ENCODE measurements at places on chromosomes 4 and X.

DNA sequence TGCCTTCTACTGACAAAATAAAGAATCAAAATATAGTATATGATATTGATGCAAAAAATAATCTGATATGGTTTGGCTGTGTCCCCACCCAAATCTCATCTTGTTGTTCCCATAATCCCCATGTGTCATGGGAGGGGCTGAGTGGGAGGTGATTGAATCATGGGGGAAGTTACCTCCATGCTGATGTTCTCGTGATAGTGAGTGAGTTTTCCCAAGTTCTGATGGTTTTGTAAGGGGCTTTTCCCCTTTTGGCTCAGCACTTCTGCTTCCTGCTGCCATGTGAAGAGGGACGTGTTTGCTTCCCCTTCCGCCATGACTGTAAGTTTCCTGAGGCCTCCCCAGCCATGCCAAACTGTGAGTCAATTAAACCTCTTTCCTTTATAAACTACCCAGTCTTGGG lies 70.2 kb downstream of the TMEM165 start:
- DNase-seq, result no peak

DNA sequence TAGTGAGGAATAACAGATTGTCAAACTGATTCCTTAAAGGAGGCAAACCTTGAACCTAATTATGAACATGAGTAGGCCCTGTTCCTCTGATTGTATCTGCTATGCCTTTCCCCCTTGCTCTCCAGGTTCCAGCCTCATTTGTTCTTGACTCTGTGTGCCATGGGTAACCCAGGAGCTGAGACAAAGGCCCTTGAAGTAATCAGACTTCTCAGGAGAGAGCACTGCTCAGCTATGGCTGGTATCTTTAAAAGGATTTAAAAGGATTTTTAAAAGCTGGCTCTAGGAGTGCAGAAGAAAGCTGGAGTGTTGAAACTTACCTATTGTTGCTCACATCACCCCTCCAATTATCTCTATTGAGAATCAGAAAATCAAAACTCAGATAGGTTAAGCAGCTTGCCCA lies 1565.5 kb upstream of the AGA start:
- no peak for DNase-seq

DNA sequence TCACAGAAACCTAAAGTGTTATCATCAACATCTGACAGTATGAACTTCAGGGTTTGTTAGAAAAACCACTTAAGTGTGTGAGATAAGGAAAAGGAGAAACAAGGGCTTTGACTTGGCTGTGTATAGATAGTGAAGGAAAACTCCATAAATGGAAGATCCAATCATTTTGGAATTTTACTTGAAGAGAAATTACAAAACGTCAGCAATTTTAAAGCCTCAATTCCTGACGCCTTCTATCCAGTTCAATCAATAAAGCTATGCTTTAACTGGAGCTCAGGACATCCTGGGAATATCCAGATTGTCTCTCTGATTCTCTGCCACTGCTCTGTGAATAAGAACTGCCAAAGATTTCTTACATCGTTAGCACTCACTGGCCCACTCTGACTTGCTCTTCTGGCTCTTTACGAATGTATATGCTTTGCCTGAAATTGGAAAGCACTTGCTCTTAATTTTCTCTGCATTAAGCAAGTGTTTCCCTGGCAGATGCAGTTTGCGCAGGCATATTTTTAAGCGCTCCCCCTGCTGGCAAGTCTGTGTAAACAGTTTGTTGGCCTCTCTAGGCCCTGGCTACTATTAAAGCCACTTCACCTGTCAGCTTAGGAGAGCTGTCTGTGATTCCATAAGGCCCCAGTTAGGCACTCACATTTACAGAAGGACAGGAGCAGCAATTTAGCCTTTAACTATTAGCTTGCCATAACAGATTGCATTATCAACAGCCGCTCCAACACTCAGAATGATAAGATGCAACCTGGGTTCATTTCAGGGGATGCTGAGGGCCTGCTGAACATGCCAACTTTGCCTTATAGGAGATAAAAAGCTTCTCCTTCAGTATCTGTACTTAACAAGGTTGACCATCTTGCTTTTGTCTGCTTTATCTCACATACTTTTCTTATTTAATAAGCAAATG lies 251.4 kb upstream of the DDX53 start:
- DNase-seq, result peak; percentile 3

- DNase-seq, result no peak
These were observed 506.9 kb downstream of the MID1IP1 start for GRCh38 chrX:39308126-39308525.

DNA sequence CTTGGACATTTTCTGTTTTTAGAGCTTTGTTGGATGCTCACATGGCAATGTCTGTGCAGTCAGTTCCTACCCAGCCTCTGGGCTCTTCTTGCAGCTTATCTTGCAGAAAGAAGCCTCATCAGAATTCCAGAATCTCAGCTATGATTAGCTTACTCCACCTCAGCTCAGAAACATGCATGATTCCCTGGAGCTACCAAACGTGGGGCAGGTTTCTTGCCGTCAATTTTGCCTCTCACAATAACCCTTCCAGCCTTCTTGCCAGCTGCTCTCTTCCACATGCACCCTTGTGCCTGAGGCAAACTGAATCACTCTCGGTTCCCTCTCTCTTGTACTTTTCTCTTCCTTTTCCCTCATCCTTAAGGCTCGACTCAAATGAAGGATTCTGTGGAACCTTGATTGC lies 141.4 kb downstream of the PTTG2 start:
- DNase-seq, result no peak

DNA sequence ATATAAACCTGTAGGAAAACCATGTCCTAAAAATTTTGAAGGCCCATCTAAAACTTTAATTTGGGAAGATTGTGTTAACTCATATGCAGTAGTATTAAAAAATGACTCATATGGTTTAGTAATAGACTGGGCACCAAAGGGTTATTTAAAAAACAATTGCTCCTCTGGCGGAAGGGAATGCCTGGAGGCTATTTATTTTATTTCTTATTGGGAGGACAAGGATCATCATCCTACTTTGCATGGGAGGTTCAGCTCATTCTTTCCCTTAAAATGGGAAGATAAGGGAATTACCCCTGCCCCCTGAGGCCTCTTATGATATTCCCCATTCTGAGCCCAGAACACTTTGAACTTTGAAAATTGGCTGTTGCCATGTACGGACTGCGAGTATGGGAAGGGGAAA lies 29.7 kb upstream of the MGST2 start:
- DNase-seq, result no peak

DNA sequence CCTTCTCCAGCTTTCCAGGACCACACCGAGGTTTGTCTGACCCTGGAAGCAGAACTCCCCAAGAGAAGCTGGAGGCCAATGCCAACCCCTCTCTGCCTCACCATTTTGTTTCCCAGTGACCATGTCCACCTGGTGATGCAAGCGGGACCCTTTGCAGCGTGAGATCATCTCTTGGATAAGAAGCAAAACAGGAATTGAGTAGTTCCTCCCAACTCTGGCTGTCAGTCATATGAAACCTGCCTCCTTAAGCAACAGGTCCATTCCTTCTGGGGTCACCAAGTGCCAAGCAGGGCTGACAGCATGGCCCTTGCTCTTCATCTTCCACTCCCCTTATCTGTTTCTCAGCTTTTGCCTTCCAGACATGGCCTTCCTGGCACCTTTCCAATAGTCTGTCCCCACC lies 41.3 kb upstream of the MTM1 start:
- no peak for DNase-seq

DNA sequence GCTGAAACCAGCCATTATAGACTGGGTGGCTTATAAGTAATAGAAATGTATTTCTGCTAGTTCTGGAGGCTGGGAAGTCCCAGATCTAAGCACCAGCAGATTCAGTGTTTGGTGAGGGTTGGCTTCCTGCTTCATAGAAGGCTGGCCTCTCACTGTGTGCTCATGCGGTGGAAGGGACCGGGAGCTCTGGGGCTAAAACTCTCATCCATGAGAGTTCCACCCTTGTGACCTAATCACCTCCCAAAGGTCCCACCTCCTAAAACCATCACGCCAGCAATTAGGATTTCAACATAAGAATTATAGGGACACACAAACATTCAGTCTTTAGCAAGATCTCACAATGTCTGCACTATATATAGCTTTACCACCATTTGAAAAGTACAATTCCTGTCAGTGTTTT lies 215.2 kb downstream of the CBR4 start:
- no peak for DNase-seq

DNA sequence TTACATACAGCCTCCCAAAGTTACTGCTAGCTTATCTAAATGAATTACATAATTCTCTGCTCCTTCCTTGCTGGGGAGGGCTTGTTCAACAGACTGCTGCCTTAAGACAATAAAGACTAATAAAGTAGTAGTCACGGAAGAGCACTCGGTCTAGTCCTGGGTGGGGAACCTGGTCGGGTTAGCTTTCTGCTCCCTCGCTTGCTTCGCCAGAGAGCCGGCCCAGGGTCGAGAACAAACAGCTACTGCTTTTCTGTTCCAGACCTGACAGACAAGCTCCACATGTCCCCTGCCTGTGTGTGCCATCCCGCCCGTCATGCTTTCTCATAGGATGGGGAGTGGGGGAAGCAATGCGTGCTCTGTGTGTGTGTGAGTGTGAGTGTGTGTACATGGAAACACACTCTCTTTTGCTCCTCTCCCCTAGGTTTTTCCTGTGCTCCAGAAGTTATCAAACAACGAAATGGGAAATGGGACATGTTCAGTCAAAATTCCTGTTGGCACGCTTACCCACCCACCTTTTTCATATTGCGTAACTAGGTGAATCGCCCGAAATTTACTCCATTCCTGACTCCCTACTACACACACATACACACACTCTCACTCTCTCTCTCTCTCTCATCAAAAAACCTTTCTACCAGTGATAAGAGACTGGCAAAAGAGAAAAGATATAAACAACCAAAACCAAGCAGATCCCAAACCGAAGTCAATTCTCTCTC lies 1.3 kb downstream of the NPY1R start:
- DNase-seq, result no peak

All from GM12892 (cell line).